ENCODE measurements at places on chromosomes 12 and 14. TPM values are rescaled to one million over a fixed set of nuclear protein-coding genes. Genes with fewer than 3 reads are reported as not detected.

GRCh38 chr14:26070443-26070842, 527.4 kb downstream of the NOVA1 start:
- H3K4me1 ChIP-seq: no peaks in the 10 kb centered on the region
- H3K36me3 ChIP-seq: no peaks in the 10 kb centered on the region
- DNase-seq: no peak
- no peak overlapping the region for H3K4me3 ChIP-seq
- no peaks in the 10 kb centered on the region for H3K27me3 ChIP-seq
- no peak overlapping the region for H3K27ac ChIP-seq

- no peak for DNase-seq
- no peaks in the 10 kb centered on the region for H3K27me3 ChIP-seq
- H3K4me1 ChIP-seq: peaks cover 3% of the 10 kb centered on the region
- H3K27ac ChIP-seq: no peak overlapping the region
- H3K36me3 ChIP-seq: no peaks in the 10 kb centered on the region
Observed at GRCh38 chr14:72792051-72792788, 101.7 kb downstream of the DPF3 start.

DNA sequence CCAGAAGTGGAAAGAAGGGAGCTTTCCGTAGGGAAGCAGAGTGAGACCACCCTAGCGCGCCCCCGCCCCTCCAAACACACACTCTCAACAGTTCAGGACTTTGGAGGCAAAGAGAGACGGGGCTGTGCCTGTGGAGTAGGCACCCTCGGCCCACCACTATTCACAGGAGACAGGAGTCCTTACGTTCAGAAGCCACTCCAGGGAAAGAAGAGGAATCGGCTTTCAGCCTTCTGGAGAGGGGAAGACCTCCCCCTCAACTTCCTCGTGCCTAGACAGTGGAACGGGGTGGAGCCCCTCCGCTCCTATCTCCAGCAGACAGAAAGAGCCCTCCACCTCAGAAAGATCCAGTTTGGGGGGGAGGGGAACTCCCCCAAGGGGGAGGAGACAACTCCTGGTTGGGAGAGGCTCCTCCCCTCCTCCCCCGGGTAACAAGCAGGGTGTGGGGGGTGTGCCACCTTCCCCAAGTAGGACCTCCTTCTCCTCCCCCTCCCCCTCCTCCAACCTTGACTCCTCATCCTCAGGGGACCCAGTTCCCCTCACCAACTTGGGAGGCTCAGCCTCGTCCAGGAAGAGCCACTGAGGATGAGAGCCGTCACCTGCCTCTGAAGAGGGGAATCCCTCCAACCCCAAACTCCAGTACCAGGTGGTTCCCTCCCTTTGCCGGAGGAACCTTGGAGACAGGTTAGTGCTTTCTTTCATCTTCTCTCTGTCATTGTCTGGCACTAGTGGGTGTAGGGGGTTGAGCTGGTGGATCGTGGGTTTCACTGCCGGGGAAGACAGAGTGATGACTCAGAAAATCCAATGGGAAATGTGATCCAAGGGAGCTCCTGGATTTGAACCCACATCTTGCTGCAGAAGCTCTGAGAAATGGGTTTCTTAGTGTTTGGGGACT, 883 bp downstream of the FOXJ2 start:
- peaks cover 21% of the 10 kb centered on the region for H3K4me1 ChIP-seq
- peak; percentile 33 for DNase-seq
- H3K36me3 ChIP-seq: no peaks in the 10 kb centered on the region
- H3K27me3 ChIP-seq: no peaks in the 10 kb centered on the region
- H3K27ac ChIP-seq: peak overlapping the region; percentile 88
- H3K4me3 ChIP-seq: peak overlapping the region; percentile 84

EFS gene
- polyA plus RNA-seq: 11.6 TPM

DNA sequence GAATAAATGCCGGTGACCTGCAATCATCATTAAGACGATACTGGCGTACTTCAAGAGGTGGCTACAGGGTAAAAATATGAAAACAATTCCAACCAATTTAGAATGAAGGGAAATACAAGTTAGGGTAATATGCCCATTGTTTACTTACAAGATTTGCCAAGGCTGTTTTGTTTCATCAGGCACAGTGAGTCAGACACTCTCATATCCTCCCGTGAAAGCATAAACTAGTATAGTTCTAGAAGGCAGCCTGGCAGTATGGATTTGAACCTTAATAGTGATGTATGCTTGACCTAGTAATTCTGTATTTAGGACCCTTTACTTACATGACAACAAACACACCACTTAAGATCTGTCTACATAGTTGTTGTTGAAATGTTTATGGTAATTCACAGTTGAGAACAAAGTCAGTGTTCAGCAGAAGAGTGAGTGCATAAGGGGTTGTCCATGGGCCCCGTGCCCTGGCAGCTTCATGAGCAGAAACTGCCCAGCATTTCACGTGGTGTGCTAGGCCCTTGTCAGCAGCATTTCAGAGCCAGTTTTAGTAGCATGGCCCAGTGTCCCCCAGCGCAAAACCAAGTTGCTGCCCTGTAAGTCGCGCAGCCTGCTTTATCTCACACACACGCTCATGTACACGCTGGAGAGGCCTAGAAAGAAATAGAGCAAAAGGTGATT, 80.8 kb downstream of the EP400 start:
- peaks cover 6% of the 10 kb centered on the region for H3K4me1 ChIP-seq
- H3K4me3 ChIP-seq: no peak overlapping the region
- peak; percentile 61 for DNase-seq
- no peaks in the 10 kb centered on the region for H3K27me3 ChIP-seq
- H3K36me3 ChIP-seq: peaks cover 71% of the 10 kb centered on the region

HEBP1 gene
- polyA plus RNA-seq: 44.2 TPM
